ENCODE measurements at places on chromosomes 16 and 17.

GRCh38 chr16:30060836-30061554 lies 4.6 kb upstream of the ALDOA start:
- H3K4me3 ChIP-seq = no peak overlapping the region
- H3K36me3 ChIP-seq = peaks cover 20% of the 10 kb centered on the region
- H3K4me1 ChIP-seq = peaks cover 5% of the 10 kb centered on the region
- no peak for DNase-seq

- DNase-seq = no peak
- H3K4me1 ChIP-seq = no peaks in the 10 kb centered on the region
- H3K36me3 ChIP-seq = no peaks in the 10 kb centered on the region
- H3K27ac ChIP-seq = no peak overlapping the region
- H3K27me3 ChIP-seq = peaks cover 29% of the 10 kb centered on the region
These were observed 6.7 kb downstream of the GIP start for GRCh38 chr17:48961516-48962233.

GRCh38 chr17:49964303-49964768 lies 4.7 kb upstream of the DLX4 start:
- no peaks in the 10 kb centered on the region for H3K36me3 ChIP-seq
- H3K27me3 ChIP-seq = peaks cover 59% of the 10 kb centered on the region
- H3K4me1 ChIP-seq = peaks cover 33% of the 10 kb centered on the region

GRCh38 chr17:73801455-73802100 lies 157.3 kb upstream of the SDK2 start:
- H3K36me3 ChIP-seq = no peaks in the 10 kb centered on the region
- H3K27me3 ChIP-seq = peaks cover 7% of the 10 kb centered on the region
- no peak for DNase-seq
- no peak overlapping the region for H3K4me3 ChIP-seq

DNA sequence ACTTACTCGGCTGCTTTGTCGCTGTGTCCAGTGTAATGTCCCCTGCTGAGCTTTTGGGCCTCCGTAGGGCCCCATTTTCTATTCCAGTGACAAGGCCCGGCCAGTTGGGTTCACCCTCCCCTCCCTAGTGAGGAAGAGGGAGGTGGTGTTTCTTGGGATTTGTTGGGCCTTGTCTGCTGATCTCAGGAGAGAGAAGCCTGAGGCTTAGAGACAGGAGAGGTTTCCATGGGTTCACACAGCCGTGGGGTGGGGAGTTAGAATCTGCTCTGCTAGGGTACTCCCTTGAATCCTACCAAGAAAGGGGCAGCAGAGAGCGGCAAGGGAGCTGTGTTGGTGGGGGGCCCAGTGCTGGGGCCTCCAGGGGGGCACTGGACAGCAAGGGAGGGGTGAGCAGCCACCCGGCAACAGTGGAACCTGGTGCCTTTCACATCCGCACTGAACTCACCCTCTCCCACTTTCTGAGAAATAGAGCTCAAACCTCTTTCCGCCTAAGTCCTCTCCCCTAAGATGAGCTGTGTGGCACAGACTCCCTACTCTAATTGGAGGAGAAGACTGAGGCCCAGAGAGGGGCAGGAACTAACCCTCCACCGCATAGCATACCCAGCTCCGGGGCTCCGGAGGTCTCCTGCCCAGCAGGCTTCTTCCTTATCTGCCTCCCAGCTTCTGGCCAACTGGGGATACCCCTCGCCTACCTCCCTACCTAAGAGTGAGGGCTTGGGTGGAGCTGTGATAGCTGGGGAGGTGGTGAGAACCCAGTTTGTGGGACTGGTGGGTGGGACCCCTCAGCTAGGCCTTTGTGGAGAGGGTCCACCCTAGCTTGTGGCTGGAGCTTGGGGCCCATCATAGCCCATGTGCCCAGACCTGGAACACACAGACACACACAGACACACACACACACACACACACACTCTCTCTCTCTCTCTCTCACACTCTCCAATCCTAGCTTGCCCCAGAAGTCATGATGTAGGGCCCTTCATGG lies 6.8 kb downstream of the TBKBP1 start:
- H3K36me3 ChIP-seq = peaks cover 17% of the 10 kb centered on the region
- H3K27me3 ChIP-seq = no peaks in the 10 kb centered on the region
- peaks cover 82% of the 10 kb centered on the region for H3K4me1 ChIP-seq

- H3K27ac ChIP-seq = no peak overlapping the region
- no peaks in the 10 kb centered on the region for H3K36me3 ChIP-seq
- H3K4me3 ChIP-seq = no peak overlapping the region
These were observed 357.5 kb downstream of the C16orf95 start for GRCh38 chr16:86959729-86960128.

GRCh38 chr17:82301916-82302567 lies 15.4 kb downstream of the CD7 start:
- DNase-seq = peak; percentile 83
- H3K36me3 ChIP-seq = no peaks in the 10 kb centered on the region
- H3K27me3 ChIP-seq = no peaks in the 10 kb centered on the region
- H3K4me3 ChIP-seq = peak overlapping the region; percentile 78
- H3K27ac ChIP-seq = peak overlapping the region; percentile 100

- H3K4me3 ChIP-seq = no peak overlapping the region
- H3K4me1 ChIP-seq = peaks cover 6% of the 10 kb centered on the region
- no peaks in the 10 kb centered on the region for H3K27me3 ChIP-seq
- no peak overlapping the region for H3K27ac ChIP-seq
- DNase-seq = no peak
These were observed 19.8 kb downstream of the MPG start for GRCh38 chr16:97822-98221.

- H3K4me3 ChIP-seq = no peak overlapping the region
- H3K27ac ChIP-seq = no peak overlapping the region
- peaks cover 7% of the 10 kb centered on the region for H3K36me3 ChIP-seq
- no peaks in the 10 kb centered on the region for H3K27me3 ChIP-seq
- DNase-seq = peak; percentile 5
- no peaks in the 10 kb centered on the region for H3K4me1 ChIP-seq
These were observed 170.3 kb downstream of the CHD9 start for GRCh38 chr16:53224951-53225533.

DNA sequence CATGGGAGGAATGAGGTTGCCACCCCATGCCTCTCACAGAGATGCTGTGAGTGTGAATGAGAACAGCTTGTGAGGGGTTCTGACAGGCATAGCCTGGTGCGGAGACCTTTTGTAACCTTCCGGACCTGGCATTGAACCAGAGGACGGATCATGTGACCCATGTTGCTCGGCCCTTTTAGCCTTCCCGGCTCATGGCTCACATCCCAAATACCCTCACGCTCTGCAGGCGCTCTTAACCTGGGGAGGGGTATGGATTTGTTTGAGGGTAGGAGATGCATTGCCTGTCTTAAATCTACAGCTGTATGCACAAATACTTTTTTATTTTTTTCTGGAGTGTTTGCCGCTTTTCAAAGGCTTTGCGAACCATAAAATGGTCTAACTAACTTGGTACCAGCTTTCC lies 102.4 kb upstream of the CRHR1 start:
- no peaks in the 10 kb centered on the region for H3K36me3 ChIP-seq
- no peaks in the 10 kb centered on the region for H3K4me1 ChIP-seq
- DNase-seq = no peak
- no peak overlapping the region for H3K27ac ChIP-seq
- H3K4me3 ChIP-seq = no peak overlapping the region

DNA sequence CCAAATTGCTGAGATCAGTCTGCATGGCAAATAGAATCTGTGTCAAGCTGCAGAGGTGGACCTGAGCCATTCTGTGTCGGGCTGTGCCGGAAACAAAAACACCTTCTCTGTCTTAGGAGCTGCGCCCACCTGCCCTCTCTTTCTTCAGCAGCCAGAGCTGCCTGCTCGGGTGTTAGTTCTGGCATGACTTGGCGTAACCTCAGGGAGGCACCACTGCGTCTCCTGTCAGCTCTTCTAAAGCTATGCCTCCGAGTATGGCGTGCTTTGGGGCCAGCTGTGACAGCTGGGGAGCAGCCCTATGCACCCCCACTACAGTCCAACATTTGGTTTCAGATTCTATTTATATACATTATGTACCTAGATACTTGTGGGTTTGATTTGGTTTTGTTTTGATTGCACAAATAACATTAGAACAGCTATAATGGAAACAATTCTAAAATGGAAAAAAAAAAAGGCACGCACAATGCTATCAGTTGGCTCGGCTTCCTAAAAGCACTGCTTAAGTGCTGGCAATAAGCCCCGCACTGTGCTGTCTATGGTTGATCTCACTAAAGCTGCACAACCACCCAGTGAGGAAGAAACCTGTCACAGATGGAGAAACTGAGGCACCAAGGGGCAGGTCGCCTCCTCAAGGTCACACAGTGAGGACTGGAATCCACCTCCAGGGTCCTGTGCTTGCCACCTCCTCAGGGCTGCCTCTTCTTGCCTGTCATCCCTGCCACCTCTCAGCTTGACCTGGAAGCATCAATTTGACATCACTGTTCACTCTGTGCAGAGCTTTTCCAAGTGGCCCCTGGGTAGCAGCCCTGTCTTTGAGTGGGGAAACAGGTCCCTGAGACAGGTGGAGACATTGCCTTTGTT lies 18.7 kb upstream of the ADGRG1 start:
- peaks cover 68% of the 10 kb centered on the region for H3K4me1 ChIP-seq
- H3K27me3 ChIP-seq = no peaks in the 10 kb centered on the region
- H3K4me3 ChIP-seq = peak overlapping the region; percentile 49

DNA sequence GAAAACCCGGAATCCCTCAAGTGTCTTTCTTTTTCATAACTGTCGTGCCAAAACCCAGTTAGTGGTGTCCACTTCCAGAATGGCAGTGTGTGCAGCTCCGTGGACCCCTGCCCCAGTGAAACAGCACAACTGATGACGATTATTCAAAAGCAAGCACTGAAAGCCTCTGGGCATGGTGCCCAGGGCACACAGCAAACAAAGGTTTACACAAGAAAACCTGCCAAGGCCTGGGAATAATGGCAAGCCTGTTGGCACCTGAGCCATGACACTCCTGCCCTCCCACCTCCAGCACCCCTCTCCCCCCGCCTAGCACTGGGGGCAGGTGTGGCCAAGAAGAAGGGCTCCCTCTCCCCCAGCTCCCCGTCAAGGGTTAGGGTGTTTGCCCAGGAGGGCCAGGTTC lies 2.8 kb downstream of the PKMYT1 start:
- no peak for DNase-seq
- H3K27ac ChIP-seq = no peak overlapping the region
- H3K4me3 ChIP-seq = no peak overlapping the region
- H3K27me3 ChIP-seq = no peaks in the 10 kb centered on the region
- H3K36me3 ChIP-seq = peaks cover 39% of the 10 kb centered on the region
- H3K4me1 ChIP-seq = peaks cover 9% of the 10 kb centered on the region

DNA sequence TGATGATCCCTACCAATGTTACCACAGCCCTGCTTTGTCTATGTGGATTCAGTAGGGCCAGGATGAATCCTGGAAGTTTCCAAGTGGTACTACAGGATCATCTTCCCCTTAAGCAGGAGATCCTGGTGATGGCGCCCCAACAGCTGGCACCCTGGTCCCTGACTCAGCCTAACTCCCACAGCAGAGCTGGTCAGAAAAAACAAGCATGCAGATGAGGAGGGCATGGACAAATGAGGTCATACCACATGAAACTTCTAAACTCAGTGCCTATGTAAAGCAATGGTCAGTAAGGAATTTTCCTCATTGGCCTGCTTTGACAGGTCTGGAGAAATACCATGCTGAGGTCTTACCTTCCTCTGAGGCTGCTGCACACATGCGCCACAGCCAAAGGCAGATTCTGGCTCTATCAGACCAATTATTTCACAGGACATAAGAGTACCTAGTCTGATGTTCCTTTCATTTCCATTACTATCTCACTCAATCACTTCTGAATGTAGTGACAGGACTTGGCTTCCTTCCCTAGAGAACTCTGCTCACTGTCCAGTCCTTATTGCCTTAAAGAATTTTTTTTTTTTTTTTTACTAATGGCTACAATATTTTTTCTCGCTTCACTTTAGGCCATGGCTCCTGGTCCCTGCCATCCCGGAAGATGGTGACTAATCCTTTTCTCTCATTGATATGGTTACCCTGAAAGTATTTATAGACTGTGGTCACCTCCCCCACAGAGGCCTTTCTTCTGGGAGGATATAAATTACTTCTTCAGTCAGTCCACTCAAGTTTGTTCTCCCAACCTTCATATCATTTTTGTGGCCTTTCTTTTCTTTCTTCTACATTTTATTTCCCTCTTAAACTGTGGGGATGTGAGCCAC lies 525.2 kb upstream of the PSMD7 start:
- no peak overlapping the region for H3K4me3 ChIP-seq
- no peak overlapping the region for H3K27ac ChIP-seq
- H3K27me3 ChIP-seq = no peaks in the 10 kb centered on the region
- H3K4me1 ChIP-seq = no peaks in the 10 kb centered on the region
- H3K36me3 ChIP-seq = no peaks in the 10 kb centered on the region

Data from activated CD8-positive, alpha-beta T cell treated with anti-CD3 and anti-CD28 coated beads for 36 hours (primary cell).